ENCODE measurements at places on chromosomes 5 and 9.

- DNase-seq = no peak
Measured at GRCh38 chr5:156879665-156880285, 29.7 kb downstream of the PPP1R2B start.

DNA sequence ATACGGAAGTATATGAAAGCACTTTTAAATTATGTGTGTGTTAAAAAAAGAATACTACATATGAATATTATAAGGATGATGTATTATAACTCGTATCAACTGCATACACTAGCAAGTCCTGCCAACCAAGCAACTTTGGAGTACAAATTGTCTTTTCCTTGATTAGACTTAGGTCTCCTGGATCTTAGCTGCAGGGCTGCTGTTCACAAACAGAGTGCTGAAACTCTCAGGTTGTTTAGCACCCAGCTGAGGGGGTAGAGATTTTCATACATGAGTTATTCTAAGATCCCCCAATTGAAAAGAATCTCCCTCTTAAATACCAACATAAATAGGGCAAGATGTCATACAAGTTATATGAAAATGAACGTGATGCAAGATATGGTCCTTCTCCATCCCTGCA, 149.8 kb upstream of the TNC start:
- no peak for DNase-seq

DNA sequence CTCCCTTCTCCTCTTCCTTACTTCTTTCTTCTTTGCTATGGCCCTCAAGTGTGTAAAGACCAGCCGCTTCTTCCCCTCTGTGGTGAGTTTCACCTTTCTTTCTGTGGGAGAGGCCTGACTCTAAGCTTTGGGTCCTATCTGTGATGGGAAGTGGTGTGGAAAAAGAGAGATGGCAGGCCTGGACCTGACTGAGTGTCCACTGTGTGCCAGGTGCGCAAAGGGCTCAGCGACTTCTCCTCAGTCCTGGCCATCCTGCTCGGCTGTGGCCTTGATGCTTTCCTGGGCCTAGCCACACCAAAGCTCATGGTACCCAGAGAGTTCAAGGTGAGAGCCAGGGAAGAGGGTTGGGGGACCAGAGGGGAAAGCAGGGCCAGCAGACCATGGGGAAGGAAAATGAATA, 5.9 kb downstream of the SLC4A9 start:
- DNase-seq = no peak

DNA sequence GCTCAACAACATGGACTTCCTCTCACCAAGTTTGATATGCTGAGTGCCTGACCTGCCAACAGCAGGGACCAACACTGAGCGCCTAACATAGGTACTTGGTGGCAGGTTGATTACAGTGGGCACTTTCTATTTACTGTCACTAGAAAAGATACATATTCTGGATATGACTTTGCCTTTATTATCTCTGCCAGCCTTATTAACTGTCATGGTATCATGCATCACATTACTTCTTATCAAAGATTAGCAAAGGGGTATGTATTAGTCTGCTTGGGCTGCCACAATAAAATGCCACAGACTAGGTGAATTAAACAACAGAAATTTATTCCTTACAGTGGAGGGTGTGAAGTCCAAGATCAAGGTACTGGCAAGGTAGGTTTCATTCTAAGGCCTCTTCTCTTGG, 14.3 kb upstream of the C1QTNF2 start:
- DNase-seq = no peak

DNA sequence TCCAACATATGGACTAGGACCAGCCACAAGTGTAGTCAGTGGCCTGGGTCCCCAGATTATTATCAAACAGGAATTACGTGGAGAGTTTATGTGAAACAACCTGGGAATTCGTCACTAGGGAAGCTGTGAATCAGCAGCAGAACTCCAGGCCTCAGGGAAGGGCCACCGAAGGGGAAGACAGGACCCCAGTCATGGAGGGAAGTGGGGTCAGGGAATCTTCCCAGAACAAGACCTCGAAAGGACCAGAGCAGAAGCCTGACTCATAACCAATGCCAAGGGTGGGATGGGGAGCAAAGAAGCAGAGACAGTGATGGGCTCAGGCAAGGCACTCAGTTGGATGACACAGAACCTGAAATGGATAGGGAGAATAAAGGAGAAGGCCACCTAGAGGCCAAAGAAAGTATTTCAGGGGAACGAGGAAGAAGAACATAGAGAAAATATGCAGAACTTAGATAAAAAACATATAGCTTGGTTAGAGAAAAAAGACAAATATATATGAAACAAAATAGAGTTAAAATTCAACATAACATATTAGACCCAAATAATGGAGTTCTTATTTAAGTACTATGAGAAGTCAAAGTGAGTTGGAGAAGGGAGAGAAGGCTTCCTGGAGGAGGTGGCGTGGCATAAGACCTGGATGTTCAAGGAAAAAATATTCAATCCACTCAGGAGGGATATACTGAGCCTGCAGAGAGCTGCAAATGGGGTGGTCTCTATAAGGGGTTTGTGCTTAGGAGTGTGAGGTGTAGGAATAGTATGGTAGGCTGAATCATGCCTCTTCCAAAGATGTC, 66.7 kb upstream of the CAST start:
- no peak for DNase-seq

DNA sequence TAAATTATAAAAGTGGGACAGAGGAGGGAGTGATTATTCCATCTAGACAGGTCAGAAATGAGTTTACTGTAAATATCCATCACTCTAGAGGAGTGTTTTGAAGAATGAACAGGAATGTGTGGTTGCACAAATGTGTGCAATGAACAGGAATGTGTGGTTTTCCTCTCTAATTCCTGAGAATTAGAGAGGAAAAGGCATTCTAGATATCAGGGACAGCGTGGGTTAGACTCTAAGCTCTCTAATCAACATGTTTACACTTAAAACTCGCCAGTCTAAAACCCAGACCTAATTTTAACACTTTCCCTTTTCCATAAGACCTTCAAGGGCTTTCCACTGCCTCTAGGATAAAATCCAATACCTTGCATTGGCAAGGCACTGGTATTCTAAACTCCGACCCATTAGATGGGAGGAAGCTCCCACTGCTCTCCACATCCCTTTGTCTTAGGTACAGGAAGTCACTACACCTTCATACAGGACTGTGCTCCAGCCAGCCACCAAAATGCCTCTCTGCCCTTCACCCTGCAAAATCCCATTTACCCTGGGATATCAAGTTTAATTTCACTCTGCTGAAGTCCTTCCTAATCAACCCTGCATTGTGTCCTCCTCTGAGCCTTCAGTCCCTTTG, 67.9 kb downstream of the NFIB start:
- peak; percentile 11 for DNase-seq

GRCh38 chr5:5533927-5534326, 111.5 kb downstream of the ICE1 start:
- no peak for DNase-seq

- DNase-seq = no peak
Measured at GRCh38 chr5:107340631-107341030, 330.1 kb downstream of the EFNA5 start.

DNA sequence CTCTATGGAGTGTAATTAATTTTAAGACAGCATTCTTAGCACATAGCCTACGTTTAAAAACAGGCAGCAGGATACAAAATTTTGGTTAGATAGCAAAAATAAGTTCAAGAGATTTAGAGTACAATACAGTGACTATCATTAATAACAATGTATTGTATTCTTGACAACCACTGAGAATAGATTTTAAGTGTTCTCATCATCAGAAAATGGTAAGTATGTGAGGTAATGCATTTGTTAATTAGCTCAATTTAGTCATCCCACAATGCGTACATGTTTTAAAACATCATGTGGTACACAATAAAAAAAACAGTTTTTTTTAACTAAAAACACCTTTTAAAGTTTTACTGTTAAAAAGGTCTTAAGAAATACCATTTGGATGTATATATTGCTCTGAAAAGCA, 94.2 kb downstream of the MUSK start:
- no peak for DNase-seq

DNA sequence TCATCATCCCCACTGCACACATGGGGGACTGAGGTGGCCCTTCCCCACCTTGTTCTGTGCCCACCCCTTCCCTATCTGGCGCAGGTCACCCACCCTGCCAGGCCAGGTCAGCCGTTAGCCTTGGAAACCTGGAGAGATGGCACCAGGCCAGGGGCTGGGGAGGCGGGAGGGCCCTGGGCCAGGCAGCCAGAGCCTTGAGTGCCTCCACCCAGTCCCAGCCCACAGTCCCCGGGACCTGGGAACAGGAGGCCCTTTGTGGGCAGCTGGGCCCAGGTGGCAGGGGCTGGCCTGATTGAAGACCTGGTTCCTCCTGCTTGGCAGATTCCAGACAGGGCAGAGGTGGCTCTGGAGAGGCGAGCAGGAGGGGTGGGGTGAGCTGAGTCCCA, 70.6 kb downstream of the LRSAM1 start:
- DNase-seq = no peak

DNA sequence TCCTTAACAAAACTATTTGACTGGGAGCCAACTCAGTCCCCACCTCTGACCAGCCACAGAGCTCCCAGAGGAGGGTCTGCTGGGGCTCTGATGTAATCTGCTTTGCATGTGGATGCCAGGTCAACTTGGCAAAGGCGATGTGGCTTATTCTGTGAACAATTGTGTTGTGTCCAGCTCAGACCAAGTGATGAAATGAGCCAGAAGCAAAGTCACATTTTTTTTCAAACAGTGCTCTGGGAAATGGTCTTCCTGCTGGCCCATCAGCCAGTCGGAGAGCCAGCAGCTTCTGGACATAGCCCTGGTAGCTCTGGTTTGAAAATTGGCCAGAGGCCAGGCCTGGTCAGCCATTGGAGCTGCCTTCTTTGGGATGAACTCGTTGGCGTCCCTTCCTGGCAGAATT, 86.5 kb downstream of the ANGPTL2 start:
- DNase-seq = no peak
